ENCODE measurements at places on chromosomes 2 and 18. TPM values are rescaled to one million over a fixed set of nuclear protein-coding genes. Genes with fewer than 3 reads are reported as not detected.

HNMT gene
- 159 TPM for total RNA-seq

SULT1C4 gene
- 6.6 TPM for total RNA-seq

DLX1 gene
- 21.4 TPM for total RNA-seq

CRACDL gene
- 2.3 TPM for total RNA-seq

DNA sequence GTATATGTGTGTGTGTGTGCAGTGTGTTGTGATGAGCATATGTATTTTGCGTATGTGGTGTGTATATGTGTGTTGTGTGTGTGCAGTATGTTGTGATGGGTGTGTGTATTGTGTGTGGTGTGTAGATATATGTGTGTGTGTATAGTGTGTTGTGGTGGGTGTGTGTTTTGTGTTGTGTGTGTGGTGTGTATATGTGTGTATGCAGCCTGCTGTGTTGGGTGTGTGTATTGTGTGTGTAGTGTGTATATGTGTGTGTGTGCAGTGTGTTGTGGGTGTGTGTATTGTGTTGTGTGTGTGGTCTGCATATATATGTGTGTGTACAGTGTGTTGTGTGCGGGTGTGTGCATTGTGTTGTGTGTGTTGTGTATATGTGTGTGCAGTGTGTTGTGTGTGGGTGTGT lies 23.9 kb downstream of the ACKR3 start:
- DNase-seq: no peak

GRCh38 chr2:203732092-203732952 lies 25.9 kb downstream of the CD28 start:
- DNase-seq: no peak

- no peak for DNase-seq
These were observed 209.6 kb downstream of the RPRM start for GRCh38 chr2:153268941-153269461.

GRCh38 chr18:54950221-54950620 lies 9.0 kb downstream of the CCDC68 start:
- no peak for DNase-seq

GRCh38 chr2:189111063-189111715 lies 68.4 kb downstream of the COL5A2 start:
- DNase-seq: no peak

- no peak for DNase-seq
These were observed 67.9 kb downstream of the TGOLN2 start for GRCh38 chr2:85259879-85260278.

DNA sequence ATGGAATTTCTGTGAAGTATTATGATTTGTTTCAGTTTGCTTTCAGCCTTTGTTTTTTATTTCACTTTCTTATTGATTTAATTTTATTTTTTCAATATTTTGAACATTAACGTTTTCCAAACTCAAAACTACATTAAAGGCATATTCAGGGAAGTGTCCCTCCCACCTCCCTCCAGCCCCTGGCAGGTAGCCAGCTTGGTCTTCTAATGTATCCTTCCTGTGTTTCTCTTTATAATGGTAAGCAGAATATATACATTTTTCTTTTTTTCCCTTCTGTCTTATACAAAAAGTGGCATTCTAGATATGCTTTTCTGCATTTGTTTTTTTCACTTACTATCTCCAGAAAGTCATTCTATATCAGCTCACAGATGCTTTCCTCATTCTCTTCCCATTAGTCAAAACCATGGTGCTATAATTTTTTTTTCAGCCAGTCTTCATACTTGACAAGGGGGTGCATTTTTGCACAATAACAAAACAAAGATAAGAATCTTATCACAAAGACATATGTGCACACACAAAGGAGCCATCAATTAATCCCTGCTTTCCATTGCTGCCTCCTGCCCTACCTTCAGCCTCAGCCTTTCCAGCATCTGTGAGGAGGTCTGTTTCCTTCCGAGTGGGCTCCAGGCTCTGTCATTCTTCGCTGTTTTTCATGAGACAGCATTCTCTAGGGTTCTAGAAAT lies 33.7 kb upstream of the TMEM177 start:
- DNase-seq: no peak

- DNase-seq: no peak
These were observed 17.7 kb downstream of the ALLC start for GRCh38 chr2:3675687-3676086.

- no peak for DNase-seq
These were observed 17.8 kb downstream of the SERPINB13 start for GRCh38 chr18:63604791-63605567.

DNA sequence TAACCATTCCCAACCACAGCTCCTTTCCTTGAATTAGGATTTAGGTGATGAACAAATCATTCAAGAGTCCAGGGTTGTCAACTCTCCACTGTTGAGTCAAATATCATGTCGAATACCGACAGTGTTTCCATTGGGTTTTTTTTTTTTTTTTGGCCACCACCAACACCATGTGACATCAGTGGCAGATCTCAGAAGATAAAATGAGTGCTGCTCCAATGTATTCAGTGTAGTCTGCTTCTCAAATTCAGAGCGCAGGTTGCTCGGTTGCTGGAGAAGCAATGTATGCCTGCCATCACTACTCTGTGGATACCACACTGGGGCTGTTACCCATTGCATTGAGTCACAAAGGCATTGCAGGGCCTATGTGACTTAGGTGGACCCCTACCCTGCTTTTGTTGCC lies 10.8 kb upstream of the ATL2 start:
- no peak for DNase-seq

- DNase-seq: no peak
These were observed 456 bp downstream of the DOK1 start for GRCh38 chr2:74554820-74555531.

- DNase-seq: no peak
These were observed 182.8 kb upstream of the RAB12 start for GRCh38 chr18:8426401-8426800.

DNA sequence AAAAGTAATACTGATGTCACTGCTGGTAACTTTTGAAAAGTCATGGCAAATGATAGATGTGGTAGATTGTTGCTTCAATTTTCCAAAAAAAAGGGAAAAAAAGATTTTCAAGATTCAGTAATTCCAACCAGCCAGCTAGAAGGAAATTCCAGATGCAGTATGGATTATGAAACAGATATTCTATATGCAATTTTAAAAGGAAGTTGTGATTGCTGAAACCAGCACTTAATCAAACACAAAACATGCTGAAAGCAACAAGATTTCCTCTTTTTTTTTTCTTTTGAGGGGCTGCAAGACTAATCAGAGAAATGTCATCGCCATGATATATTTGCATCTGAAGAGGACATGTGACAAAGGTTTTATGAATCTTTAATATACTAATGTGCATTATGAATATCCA lies 5.1 kb upstream of the HNMT start:
- DNase-seq: no peak

- DNase-seq: no peak
These were observed 29.6 kb downstream of the CFAP210 start for GRCh38 chr2:169664600-169664977.

DNA sequence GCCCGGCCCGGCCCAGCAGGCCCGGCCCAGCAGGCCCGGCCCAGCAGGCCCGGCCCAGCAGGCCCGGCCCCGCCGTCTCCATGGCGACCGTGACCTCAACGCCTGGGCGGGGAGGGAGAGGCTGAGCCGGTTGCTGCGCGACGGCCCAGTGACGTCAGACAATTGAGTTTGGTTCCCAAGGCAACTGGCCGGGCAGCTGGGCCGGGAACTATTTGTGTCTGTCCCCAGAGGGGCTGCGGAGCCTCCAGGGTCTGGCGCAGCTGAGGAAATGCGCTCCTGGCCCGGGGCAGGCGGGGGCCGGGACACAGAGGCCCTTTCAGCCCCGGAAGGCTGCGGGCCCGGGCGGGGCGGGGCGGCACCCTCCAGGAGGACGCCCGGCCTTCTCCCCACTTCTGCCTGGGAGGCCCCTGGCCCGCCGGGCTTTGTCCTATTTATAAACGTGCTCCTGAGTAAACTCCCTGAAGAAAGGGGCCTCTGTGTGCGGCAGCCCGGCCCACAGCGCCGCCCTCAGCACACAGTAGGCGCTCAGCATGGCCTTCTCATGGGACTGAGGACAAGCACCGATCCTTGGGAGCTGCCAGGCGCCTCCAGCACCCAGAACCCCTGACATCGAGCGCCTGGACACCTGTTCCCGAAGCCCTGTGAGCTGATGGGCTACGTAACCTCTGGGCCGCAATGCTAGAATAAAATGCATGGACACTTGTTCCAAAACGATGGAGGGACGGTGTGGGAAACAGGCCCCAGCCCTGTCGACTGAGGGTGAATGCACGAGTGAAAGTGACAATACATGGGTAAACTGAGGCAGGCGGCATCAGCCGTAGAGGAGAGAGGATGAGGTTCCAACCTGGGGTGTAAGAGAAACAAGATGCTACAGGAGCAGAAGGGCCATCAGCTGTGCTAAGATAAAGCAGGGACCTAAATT lies 12.3 kb downstream of the TEX44 start:
- peak; percentile 98 for DNase-seq

DNA sequence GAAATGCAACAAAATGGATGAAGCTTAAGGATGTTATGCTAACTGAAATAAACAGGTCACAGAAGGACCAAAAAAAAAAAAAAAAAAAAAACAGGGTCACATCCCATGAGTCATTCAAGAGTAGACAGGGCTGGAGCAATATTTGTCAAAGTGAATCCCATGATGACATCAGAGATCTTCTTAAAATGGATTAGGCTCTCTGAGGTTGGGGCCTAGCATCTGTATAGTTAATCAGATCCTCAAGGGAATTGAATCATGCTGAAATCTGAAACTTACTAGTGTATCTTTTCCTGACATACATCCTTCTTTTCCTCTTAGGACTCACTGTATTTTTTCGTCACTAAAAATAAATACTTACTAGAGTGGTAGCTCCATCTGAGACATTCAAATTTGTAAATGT lies 380.6 kb upstream of the NXPH2 start:
- no peak for DNase-seq

DNA sequence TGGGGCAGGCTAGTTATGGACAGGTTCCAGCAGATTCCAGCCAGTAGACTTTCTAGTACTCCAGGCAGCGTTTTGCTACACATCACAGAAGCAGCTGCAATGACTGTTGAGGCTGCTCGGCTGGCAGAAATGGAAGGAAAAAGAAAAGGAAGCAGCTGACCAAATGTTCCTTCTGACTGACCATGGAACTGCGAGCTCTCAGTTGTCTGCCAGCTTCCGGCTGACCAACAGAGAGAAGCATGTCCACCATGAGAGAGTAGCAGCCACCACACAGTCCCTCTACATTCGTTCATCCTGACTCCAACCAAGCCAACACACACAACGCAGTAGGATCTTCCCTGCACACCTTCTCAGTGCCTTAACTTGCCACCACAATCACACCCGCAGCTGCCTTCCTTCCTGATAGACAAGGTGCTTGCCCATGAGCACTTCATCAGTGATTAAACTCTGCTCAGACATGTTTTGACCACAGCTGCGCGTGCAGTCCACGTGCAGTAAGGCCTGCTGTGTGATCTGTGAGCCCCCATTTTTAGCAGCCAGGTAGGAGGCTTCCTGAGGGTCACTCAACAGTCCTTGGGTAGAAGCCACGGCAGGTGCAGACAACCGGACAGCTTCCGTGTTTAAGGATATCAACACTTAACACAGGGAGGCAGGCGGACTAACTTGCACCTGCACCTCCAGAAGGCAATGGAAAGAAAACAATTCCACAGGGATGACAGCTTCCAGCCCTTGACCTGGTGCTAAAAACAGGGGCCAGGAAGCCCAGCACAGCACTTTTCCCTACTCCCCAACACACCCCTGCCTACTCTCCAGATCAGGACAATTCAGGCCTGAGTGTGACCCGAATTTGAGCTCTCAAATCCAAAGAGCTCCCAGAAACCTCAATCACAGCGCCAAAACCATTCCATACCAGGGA lies 996 bp downstream of the TGFBRAP1 start:
- no peak for DNase-seq

DNA sequence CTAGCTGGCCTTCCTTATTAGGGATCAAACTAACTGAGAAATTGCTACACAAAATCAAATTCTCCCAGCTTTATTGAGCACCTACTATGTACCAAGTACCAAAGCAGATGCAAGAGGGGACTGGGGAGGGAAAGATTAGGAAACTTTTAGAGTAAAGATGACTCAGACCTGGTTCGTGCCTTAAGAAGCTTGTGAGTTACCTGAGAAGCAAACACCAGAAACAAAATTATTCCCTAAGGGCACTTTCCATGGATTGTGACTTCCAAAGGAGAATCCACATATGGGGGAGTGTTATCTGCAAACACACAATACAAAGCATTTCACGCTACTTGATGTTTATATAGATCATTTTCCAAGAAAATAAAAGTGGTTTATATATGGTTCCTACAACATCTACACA lies 326.9 kb upstream of the HNRNPA3 start:
- DNase-seq: no peak

- DNase-seq: no peak
These were observed 24.3 kb downstream of the TRAPPC12 start for GRCh38 chr2:3403587-3404334.

- no peak for DNase-seq
These were observed 2.1 kb downstream of the SOX11 start for GRCh38 chr2:5694306-5694705.

DNA sequence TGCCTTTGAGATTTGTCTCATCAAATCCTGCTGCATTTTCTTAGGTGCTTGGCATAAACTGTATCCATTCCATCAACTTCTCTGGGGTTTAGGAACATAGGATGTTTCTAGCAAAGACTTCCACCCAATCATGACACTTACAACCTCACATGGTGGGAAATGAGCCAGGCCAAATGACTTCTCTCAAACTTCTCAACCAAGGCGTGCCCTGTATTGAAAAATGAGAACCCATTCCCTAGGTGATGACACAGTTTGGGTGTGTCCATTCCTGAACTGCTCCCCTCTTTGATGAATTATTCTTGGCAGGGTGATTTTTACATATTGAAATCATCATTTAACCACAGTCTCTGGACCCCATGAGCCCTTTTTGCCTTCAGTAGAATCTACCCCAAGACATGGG lies 161.1 kb downstream of the EN1 start:
- no peak for DNase-seq

GRCh38 chr2:113148606-113149552 lies 21.5 kb downstream of the IL1RN start:
- DNase-seq: no peak

DNA sequence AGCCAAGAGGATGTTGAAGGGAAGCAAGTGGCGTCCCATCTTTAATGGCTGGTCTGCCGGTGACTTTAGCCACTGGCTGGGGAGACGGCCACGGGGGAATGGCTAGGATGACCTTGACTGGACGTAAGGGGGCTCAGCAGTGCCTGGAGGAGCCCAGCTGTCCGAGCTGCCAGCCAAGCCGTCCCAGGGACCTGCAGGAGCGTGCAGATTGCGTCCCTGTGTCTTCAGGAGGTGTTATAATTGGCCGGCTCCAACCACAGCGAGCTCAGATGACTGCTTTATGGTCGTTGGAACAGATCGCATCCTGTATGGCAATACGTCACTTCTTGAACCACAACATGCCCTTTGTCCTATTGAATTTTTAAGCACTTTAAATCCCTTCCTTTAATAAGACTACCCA lies 204.6 kb downstream of the EIPR1 start:
- DNase-seq: no peak

- DNase-seq: no peak
These were observed 157.0 kb downstream of the DOCK10 start for GRCh38 chr2:224885291-224885690.

Data from occipital lobe (tissue), 3 donors.